ENCODE measurements at places on chromosomes 3 and 15. TPM values are rescaled to one million over a fixed set of nuclear protein-coding genes. Genes with fewer than 3 reads are reported as not detected.

CXCR6 gene
- 1.6 TPM for total RNA-seq

LRTM1 gene
- total RNA-seq, result not detected

DNA sequence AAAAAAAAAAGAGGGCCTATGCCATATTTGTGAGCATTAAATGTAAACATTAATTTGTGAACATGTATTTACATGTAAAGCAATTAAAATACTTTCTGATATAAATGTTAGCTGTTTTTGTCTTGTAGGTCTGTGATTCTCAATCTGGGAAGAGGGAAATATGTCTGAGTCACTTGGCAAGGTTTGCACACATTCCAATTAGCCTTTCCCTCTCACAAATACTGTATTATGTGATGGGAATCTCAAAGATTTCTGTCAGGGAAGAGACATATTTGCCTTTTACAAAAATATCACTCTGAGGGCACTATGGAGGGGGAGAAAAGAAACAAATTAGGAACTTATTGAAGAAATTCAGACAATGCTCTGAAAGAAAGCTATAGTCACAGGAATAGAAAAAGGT lies 483.6 kb downstream of the GBE1 start:
- DNase-seq, result no peak

GRCh38 chr3:180058238-180058637 lies 21.5 kb upstream of the PEX5L start:
- DNase-seq, result no peak

GRCh38 chr3:194619741-194620140 lies 13.5 kb downstream of the TMEM44 start:
- no peak for DNase-seq
